ENCODE measurements at places on chromosomes 7 and 10.
A peak's percentile ranks its signal among the peaks of the same experiment; 100 is the strongest.

DNA sequence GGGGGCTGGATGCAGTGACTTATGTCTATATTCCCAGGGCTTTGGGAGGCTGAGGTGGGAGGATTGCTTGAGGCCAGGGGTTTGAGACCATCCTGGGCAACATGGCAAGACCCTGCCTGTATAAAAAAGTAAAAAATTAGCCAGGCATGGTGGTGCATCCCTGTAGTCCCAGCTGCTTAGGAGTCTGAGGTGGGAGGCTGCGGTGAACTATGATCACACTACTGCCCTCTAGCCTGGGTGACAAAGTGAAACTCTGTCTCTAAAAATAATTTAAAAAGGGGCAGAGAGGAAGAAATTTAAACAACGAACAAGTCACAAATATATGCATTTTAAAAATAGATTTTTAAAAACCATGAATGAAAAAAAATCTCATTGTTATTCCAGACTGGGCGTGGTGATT is 46.2 kb upstream of the FEZF1 start:
- ATAC-seq = peak; percentile 28

DNA sequence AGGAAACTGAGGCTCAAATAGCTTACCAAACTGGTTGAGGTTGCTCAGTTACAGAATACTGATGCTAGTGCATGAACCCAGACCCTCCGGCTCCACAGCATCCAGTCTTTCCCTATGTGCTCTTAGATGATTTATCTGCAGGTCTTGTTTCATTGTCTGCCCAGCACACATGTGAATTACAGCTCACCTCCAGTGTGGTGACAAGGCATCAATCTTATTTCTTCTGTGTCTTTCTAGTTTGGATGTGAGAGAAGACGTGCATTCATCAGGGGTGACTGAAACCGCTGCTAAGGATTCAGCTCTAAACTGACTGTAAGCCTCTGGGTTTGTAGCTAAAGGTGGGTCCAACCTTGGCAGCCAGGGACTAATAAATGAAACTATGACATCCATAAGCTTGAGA is 123.8 kb downstream of the SH2D4B start:
- ATAC-seq = no peak

GRCh38 chr10:49734676-49735075 is 27.4 kb downstream of the OGDHL start:
- ATAC-seq = no peak

GRCh38 chr7:131196803-131197202 is 130.9 kb upstream of the MKLN1 start:
- ATAC-seq = peak; percentile 73

- ATAC-seq = no peak
Measured at GRCh38 chr10:50972591-50972990, 87.2 kb upstream of the A1CF start.

GRCh38 chr7:122727759-122728158 is 25.0 kb upstream of the RNF148 start:
- ATAC-seq = no peak

DNA sequence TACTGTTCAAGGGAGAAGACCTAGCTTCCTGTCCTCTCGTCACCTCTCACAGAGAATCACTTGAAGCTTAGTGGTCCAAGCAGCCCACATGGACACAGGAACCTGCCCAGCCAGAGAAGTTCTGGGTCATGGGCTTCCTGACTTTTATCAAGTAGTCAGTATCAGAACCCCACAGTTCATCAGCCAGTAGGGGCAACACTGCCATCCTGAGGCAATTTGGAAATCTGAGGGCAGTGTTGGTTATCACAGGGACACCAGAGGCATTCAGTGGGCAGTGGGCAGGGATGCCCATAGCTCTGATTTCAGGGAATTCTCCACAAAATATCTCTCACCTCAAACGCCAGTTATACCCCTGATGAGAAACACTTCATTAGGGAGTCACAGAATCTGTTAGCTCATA is 22.5 kb upstream of the MGAM2 start:
- no peak for ATAC-seq

GRCh38 chr7:130943336-130943901 is 209.4 kb upstream of the KLF14 start:
- ATAC-seq = no peak

DNA sequence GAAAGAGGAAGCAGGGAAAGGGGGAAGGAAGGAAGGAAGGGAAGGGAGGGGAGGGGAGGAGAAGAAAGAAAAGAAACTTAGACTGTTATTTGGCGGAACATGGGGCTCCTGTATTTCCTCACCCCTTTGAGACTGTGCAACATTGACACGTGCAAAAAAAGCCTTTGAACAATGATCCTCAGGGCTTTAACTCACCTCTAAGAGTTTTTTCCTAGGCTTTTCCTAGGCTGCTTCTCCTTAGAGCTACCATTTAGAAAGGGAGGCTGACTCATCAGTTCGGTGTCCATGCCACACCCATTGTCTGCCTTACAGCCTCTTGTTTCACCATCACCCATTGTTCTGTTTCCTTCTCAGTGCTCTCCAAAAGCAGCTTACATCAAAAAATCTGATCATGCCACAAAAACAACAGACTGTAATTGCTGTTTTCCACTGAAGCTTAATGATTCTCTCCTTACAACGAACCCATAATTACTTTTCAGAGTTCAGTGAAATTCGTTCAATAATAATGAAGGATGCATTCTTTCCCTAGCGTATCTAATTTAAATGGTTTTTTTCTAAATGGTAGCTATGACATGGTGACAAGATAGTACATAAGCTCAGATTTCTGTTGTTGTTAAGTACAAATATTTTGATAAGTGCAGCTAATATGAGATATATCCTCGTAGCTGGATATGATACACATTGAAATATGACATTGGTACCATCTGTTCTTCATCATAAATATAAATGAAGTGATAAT is 90.8 kb downstream of the PRLHR start:
- ATAC-seq = no peak

- no peak for ATAC-seq
Measured at GRCh38 chr7:108294595-108294994, 161.6 kb downstream of the NRCAM start.
